Substantia nigra (tissue), 51 donors: ENCODE measurements at places on chromosomes 7 and 10.
A peak's percentile ranks its signal among the peaks of the same experiment; 100 is the strongest.

- no peak for DNase-seq
Observed at GRCh38 chr10:18162021-18162627, 21.9 kb downstream of the CACNB2 start.

GRCh38 chr7:96729820-96730219 is 20.2 kb upstream of the SEM1 start:
- DNase-seq, result no peak

- no peak for DNase-seq
Observed at GRCh38 chr7:108592646-108593201, 23.1 kb downstream of the DNAJB9 start.

- DNase-seq, result peak; percentile 11
Observed at GRCh38 chr7:51430480-51431086, 114.0 kb upstream of the COBL start.

- DNase-seq, result peak; percentile 17
Observed at GRCh38 chr7:130721486-130722277, 12.3 kb downstream of the KLF14 start.

- DNase-seq, result no peak
Observed at GRCh38 chr7:100371561-100372171, 1.6 kb upstream of the PILRA start.

DNA sequence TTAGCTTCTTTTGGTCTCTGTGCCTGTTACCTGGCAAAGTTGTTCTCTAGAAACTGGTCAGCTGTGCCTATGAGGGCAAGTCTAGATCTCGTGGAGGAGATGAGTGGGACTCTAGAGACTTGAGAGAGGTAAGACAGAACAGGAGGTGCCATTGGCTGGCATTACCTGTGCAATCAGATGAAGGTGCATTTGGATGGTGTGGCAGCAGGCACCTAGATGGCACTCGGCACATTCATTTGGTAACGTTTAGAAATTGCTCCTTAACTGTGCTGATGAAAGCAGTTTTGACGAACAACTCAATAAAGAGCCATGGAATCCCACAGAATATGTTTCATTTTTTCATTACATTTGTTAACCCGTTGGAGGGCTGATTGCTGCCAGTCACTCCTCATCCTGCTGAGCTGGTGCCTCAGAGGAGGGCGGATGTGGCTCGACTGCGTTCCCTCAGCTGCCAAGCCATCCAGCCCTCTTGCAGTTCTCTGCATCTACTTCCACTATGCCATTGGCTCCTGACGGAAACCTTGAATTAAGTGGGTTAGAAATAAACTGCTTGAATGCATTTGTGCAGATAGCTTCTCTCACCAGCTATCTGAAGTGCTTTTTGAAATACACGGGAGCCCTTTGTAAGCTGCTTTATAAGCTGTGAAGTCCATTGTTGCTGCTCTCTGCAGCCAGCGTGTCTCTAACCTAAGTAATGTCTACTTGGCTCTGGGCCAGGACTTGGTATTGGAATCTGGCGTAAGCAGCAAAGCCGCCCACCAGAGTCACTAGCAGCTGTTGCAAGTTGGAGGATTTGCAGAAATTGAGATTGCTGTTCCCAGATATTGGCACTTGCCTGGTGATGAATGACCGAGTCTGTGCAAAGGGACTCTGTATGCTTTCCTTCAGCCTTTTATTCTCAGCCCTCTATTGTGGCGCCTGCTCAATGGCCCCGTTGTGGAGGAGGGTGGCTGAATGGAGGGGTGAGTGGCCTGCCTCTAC is 87.4 kb downstream of the LRRC4 start:
- DNase-seq, result peak; percentile 75

DNA sequence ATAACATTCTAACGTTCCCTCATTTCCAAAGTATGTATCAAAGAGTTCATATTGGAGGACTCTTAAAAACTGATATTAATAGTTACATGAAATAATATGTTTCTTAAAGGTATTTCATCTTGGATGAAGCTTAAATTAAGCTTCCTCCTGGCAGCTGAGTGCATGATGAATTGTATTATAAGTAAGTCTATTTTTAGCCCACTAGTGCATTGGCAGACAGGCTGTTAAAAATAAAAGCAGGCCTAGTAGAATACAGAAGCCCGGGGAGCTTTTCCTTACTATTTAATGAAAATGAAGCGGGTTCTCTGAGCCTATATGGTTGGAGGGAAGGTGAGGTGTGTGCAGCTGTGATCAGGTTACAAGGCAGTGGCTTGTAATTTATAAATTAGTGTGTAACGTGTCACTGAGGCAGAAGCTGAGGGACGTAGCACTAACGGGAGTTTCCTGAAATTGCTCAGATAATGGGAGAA is 130.7 kb upstream of the KMT2E start:
- DNase-seq, result no peak

DNA sequence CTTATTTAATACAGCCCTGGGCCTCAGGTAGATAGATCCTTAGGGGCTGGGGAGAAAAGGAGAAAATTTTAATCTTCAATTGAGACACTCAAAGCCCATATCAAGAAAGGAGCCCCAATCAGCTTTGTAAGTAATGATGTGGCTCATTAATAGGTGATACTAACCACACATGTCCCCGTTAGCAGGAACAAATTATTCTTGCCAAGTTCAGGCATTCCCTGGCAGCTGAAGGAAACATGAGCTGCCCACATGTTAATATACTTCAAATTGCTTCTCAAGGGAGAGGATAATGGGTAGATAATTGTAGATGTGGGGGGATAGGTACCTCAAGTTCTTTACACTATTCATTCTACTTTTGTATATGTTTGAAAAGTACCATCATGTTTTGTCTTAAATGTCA is 14.5 kb downstream of the IFIT5 start:
- no peak for DNase-seq

DNA sequence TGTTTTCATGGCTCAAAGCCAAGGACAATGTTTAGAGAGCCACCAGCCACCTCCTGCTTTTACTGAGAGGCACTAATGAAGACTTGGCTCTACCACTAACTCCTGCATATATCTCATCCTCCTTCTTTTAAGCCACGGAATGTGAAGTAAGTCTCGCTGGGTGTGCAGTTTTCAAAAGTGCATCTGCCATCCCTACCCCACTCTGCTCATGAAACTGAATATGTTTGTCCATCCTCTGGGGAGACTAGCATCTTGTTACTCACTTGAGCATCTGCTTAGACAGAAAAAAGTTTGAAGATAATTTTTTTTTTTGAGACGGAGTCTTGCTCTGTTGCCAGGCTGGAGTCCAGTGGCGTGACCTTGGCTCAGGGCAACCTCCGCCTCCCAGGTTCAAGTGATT is 40.8 kb downstream of the EPDR1 start:
- no peak for DNase-seq

GRCh38 chr7:141160246-141160860 is 86.5 kb downstream of the TMEM178B start:
- DNase-seq, result no peak

GRCh38 chr7:24812305-24812945 is 55.2 kb upstream of the GSDME start:
- DNase-seq, result peak; percentile 17

GRCh38 chr7:83455612-83456011 is 193.3 kb downstream of the SEMA3E start:
- no peak for DNase-seq

DNA sequence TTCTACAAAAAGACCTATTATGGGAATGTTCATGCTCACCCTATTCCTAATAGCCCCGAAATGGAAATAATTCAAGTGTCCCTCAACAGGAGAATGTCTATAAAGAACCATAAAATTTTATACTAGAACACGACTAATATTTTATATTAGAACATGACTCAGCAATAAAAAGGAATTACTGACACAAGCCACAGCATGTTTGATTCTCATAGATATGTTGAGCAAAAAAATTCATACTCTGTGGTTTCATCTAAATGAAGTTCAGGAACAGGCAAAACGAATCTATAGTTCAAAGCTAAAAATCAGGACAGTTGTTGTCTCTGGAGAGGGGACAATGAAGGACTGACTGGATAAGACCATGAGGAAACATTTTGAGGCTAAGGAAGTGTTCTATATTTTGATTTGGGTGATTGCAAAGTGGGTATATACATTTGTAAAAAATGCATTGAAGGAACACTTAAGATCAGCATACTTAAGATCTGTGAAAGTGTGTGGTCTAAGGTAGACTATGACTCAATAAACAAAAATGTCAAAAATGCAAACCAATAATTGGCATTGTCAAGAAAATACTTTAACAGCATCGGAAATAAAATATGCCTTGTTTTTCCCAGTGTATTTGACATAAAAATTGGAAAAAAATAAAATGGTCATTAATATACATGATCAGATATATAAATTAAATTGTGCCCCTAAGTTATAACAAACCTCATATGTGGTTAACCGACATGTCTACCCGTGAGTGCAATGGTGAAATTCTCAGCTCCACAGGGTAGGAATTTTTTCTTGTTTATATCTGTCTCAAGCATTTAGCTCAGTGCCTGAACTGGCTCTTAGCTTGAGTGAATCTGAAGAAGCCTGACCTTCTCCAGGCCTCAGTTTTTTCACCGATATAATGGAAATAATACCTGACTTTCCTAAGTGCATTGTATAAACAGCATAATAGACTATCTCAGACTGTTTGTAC is 124.9 kb upstream of the CTTNBP2 start:
- DNase-seq, result no peak

- DNase-seq, result no peak
Observed at GRCh38 chr7:37462138-37462537, 13.5 kb upstream of the ELMO1 start.

DNA sequence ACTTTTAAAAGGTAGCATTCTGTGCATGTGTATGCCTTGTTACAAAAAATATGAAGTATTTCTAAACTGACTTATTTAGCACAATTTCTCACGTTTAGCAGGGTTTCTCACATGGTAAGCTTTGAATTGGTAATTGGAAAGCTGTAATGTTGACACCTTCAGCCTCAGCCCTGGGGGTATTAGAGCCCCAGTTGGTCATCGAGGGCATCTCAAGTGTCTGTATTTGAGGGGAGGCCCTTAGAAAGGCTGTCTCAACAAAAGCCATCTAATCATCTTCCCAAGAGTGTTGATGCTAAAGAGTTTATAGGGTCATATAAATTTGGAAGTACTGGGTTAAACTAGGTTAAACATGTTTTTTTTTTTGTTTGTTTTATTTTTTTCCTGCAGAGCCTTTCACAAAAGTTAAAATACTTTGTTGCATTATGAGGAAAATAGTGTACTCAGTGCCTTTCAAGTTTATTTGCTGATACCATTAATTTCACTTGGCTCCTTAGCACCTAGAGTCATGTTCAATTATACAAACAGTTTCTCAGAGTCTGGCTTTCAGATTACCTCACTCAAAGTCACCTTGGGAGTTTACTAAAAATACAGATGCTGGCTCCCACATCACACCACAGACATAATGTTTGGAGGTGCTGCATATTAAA is 134.0 kb downstream of the CD36 start:
- DNase-seq, result no peak

GRCh38 chr10:60339757-60340156 is 49.9 kb downstream of the ANK3 start:
- DNase-seq, result no peak

DNA sequence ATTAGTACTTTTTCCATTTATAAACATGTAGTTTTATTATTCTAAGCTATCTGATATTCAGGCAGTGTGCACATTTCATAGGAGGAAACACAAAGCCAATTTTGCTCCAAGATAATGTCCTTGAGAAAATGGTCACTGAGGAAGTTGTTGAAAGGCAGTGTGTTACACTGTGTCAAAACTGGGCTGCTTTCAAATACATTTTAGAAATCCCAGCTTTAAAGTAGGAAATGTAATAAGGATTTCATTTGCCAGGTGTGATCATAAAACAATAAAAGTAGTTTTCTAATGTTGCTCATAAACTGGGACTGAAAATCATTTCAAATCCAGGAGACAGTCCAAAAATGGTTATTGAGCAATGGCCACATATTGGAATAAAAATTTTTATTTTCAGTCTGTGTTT is 80.1 kb downstream of the WDR37 start:
- DNase-seq, result no peak

GRCh38 chr7:71707041-71707440 is 575.1 kb downstream of the GALNT17 start:
- DNase-seq, result no peak

GRCh38 chr7:140165422-140165821 is 11.4 kb downstream of the KDM7A start:
- no peak for DNase-seq

DNA sequence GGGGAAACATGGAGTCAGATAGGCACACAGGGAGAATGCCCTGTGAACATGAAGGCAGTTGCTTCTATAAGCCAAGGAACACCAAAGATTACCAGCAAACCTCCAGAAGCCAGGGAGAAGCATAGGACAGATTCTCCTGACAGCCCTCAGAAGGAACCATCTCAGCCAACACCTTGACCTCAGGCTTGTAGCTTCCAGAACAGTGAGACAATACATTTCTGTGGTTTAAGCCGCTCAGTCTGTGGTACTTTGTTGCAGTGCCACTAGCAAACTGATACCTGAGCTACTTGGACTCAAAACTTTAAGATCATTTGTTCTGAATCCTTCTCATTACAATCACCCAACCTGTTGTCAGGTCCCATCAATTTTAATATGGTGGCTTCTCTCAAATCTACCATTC is 31.2 kb downstream of the ABLIM1 start:
- DNase-seq, result no peak

GRCh38 chr7:158779061-158780000 is 50.0 kb downstream of the ESYT2 start:
- DNase-seq, result no peak

- no peak for DNase-seq
Observed at GRCh38 chr10:59234816-59235429, 58.5 kb downstream of the PHYHIPL start.

DNA sequence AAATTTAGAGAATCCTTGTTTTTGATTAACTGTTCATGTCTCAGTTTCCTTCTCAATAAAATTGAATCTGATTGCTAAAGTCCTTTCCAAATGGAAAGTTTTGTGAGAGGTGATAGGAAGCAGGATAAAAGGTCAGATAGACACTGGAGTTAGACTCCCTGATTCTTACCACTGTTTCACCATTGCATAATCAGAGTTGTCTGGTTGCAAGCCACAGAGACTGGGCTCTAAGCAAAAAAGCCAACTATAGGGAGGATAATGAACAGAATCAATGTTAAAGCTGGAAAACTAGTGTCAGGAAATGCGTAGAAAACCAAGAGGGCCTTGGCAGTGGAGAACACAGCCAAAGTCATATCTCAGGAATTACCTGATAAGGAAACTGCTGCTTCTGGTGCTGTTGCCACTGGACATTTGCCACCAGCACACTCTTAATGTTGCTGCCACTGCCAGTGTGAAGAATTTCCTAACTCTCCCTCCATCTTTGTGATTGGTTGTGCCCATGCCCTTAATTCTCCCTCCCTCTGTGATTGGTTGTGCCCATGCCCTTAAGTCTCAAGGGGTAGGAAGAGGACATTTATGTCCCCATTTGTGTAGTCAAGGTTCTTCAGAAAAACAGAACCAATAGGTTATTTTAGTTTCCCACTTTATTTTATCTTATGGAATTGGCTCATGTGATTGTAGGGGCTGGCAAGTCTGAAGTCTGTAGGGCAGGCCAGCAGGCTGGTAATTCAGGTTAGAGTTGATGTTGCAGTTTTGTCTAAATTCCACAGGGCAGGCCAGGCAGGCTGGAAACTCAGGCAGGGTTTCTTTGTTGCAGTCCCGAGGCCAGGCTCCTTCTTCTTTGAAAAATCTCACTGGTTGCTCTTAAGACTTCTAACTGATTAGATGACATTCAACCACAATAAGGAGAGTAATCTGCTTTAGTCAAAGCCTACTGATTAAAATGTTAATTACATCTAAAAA is 639.0 kb downstream of the REEP3 start:
- no peak for DNase-seq
